ENCODE measurements at places on chromosomes 3 and 15.
A peak's percentile ranks its signal among the peaks of the same experiment; 100 is the strongest.

- DNase-seq: no peak
Measured at GRCh38 chr3:196643201-196643749, 3.8 kb downstream of the NRROS start.

DNA sequence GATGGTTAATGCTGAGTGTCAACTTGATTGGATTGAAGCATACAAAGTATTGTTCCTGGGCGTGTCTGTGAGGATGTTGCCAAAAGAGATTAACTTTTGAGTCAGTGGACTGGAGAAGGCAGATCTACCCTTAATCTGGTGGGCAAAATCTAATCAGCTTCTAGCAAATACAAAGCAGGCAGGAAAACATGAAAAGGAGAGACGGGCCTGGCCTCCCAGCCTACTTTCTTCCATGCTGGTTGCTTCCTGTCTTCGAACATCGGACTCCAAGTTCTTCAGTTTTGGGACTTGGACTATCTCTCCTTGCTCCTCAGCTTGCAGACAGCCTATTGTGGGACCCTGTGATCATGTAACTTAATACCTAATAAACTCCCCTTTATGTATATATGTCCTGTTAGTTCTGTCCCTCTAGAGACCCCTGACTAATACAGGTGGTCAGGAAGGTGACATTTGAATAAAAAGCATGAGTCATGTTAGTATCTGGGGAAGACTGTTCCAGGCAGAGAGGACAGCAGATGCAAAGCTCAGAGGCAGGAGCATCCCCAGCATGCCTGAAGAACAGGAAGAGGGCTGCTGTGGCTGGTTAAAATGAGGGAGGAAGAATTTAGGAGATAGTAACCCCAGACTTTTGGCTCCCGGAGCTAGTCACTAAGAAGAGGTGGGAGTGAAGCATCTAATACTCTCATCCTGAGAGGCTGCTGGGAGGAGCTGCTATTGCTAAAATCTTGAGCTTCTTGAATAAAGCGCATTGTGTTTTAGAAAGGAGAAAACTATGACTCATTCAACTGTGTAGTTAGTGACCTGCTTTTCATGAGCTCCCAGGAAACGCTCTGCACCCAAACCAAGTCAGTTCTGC is 207.4 kb upstream of the HES1 start:
- no peak for DNase-seq

DNA sequence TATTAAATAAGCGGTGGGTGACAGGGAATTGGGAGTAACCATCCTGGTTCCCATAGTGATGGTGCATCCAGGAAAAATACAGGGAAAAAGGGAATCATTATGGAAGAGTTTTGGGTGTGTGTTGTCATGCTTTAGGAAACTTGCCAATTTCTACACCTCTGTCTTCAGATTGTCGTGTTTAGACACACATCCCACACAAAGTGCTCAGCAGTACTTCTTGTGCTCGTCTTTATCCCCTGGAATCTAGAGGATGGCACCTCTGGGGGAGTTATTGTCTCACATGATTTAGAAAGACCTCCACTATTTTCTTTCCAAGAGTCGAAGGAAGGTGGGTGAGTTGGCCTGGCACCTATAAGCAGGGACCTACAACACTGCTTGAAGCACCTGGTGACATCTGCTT is 35.8 kb downstream of the CACNA1D start:
- no peak for DNase-seq

DNA sequence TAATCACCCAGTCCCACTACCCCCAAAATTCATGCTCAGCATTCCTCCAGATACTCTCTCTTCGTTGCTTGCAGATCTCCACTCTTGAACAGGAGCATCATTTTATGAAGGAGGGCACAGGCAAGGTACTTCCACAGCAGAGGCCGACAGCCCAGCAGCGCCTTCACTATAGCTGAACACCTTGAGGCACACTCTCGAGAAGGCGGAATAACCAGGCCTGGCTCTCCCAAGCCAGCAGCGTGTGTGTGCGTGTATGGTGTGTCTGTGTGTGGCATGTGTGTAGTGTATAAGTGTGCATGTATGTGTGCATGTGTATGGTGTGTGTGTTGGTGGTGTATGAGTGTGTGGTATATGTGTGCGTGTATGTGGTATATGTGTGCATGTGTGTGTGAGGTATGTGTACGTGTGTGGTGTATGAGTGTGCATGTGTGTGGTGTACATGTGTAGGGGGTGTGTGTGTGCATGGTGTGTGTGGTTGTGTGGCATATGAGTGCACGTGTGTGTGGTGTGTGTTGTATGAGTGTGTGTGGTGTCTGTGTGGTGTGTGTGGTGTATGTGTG is 161.8 kb downstream of the XXYLT1 start:
- no peak for DNase-seq

DNA sequence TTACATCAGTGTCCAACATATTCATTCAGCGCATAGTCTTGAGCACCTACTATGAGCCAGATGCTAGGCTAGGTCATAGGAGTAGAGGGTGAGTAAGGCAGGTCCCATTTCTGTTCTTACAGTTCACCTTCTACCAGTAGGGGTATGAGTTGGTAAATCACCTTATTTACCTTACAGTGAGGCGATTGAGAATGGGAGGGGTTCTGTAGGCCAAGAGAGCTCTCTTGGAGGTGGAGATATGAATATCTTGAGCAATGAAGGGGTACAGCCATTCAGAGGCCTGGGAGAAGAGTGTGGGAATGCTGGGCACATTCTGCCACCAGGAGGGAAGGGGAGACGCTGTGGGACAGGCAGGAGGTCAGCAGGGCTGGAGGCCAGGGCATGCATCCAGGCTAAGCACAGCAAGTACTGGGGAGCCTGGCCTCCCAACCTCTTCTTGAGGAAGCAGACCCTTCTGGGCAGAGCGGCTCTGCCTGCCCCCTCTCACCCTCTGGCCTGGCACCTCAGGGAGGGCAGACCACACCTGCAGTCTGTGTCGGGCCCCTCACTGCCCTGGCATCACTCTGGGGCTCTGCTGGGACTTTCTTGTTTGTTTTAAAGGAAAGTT is 123.4 kb downstream of the EEFSEC start:
- DNase-seq: no peak

DNA sequence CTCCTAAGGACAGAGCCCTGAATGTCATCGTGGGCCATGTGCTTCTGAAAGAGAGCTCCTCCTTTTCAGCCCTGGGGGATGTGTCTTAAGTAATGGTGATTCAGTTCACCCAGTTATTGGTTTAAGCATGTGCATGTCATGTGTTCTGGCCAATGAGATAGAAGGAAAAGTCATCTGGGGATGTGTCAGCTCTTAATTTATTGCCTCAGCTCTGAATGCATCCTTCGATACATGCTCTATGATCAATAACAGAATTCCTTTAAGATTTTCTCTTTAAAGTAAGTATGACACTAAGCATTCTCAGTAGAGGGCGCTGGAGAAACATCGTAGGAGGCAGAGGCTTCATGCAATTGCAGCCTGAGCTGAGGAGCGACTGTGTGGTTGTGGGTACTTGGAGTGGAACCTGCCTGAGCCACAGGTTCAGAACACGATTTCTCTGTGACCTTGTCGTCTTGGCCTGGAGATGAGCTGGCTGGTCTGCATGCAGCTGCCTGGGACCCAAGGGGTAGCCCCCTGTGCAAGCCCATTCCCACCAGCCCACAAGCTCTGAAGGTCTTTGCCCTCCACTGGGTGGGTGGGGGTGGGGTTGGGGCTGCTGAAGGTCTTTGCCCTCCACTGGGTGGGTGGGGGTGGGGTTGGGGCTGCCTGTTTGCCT is 69.5 kb downstream of the C3orf38 start:
- no peak for DNase-seq

GRCh38 chr3:164417955-164418354 is 660.3 kb downstream of the SI start:
- no peak for DNase-seq

DNA sequence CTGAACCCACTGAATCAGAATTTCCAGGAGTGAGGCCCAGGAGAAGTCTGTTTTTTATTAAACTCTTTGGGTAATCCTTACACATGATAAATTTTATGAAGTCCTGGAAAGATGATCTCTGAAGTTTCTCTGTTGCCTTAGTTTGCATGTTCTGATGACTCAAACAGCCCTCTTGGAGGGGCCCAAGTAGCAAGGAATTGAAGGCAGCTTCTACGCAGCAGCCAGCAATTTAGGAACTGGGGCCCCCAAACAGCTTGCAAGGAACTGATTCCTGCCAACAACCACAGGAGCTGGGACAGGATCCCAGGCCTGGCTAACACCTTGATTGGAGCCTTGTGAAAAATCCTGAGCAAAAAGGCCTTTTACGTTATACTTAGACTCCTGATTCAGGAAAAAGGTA is 5.4 kb upstream of the ACP3 start:
- DNase-seq: no peak

DNA sequence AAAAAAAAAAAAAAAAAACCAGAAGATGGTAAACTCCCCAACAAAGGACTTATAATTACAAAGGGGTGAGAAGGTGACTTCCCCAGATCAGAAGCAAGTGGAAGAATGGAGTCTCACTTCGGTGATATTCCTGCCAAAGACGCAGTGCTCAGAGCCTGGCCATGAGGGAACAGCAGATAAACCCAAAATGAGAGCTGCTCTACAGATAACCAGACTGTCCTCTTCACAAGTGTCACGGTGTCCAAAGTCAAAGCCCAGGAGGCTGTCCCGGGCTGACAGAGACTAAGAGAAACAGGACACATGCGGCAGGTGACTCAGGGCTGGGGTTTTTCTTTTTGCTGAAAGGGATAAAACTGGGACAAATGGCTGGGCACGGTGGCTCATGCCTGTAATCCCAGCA is 48.8 kb downstream of the HMCES start:
- DNase-seq: no peak

- DNase-seq: no peak
Measured at GRCh38 chr15:39362821-39363561, 217.9 kb upstream of the THBS1 start.

DNA sequence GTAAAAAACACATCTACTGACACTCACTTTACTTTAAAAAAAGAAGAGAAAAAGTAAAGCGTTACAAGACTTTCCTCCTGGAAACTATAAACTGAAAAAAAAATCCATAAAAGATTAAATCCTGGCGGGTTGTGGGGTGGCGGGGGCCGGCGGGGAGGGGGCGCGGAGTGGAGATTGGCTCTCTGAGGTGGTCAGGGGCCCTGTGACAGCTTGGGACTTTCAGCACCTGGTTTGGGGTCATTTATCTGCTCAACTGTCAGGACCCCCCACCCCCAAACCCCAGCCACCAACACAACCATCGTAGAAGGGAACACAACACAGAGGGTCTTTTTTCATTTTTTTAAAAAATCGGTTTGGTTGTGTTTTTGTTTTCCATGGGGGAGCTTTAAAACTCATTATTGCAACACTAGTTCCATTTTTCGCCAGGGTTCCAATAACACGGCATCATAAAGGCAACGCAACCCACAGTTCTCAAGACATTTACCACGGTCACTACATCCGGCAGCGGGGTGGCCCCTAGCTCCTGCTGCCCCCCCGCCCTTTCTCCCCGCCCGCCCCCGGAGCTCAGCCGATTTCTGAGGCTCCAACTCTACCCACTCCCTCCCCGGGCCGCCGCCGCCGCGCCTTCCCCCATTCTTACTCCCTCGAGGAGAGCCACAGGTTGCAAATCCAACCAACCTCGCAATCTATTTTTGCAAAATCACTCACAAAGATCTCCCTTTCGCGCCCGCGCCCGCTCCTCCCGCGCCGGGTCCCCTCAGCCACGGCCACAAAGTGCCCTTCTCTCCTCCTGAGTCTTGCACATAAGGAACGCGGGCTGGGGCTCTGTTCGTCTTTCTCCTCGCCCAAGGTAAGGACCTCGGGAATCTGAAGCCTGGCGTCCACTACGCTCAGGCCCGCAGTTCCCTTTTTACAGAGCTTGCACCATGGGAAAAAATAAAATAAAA is 1.8 kb downstream of the BCL6 start:
- no peak for DNase-seq

DNA sequence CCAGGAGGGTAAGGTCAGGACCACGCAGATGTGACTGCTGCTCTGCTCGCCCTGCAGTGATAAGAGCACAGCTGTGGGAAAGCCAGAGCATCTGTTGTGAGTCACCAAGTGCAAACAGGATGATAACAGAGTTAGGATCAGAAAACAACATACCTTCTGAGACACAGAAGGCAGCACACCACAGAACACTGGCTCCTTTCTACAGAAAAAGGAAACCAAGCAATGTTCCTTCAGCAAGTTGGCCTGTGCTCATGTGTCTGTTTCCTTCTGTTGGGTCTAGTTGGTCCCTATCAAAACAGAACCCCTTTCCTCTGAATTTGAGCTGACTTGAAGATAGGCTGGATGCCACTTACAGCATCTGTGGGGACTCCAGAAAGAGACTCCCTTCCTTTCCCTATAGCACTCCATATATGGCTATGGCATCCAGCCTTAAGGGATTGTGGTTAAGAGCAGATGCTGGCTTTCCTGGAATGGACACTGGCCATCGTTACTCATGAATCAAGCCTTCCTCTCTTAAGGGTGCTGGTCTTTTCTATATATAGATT is 440.7 kb upstream of the THBS1 start:
- no peak for DNase-seq

DNA sequence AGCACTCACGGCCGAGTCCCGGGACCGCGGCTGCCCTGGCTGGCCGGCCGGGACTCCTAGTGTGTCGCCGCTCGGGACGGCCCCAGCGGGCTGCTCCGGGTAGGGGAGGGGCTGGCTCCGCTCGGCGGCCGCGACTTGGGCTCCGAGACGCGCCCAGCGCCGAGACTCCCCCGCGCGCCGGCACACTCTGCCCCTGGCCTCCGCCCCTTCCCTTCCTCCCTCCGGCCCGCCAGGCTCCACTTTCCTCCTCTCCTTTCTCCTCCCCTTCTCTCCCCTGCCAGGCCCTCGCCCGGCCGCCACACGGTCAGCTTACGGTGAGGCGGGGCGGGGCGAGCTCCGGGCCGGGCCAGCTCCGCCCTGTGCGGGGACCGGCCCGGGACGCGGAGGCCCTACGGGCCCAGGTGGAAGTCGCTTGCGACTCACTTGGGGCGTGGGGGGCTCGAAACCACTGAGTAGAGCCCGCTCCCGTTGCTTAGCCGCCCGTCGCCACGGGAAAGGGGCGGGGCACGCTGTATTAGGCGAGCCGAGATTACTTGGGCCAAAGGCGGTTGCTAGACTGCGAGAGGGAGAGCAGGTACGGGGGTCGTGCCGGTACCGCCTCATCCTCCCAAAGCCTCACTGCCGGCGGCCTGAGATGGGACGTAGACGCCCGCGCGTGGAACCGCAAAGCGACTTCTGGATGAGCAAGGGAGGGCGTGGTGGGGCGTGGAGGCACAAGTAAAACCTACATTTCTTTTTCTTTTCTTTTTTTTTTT is at the start of gene ITGB5:
TSS of gene ITGB5 (minus strand) at position 189 of the 755 bp plus-strand sequence. CDS start 365 bp downstream, outside the sequence.
- peak; percentile 1 for DNase-seq

DNA sequence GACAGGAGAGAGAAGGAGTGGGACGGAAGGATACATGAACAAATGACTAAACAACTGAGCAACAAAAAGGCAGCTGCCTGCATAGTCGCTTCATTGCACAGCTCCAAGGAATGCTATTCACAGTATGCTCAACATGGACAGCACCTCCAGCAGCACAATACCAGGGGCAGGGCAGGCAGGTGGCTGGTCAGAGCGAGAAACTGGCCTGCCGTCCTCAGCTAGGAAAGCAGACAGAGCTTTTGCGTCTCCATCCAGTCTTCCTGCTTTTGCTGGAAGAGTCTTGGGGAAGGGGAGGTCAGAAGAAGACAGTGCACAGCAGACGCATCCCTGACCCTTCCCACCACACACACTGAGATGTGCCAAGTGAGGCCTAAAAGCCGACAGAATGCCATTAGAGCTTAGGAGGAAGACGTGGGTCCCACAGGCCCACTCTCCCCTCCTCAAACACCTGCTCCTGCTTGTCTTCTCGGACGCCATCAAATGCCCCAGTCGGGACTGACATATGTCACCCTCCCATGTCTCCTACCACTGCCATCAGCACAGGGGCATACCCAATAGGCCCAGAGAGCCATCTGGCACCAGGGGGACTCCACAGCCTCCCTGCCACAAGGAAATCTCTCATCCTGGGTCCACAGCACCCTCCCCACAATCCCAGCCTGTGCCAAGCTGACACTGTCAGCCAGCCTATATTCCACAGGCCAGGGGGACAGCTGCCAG is 3.9 kb downstream of the RAB6B start:
- DNase-seq: no peak
